Stimulated activated CD8-positive, alpha-beta memory T cell treated with anti-CD3 and anti-CD28 coated beads, Interleukin-2, amount 100 ng/mL, for 48 hours (primary cell): ENCODE measurements at places on chromosomes 1 and 21.

DNA sequence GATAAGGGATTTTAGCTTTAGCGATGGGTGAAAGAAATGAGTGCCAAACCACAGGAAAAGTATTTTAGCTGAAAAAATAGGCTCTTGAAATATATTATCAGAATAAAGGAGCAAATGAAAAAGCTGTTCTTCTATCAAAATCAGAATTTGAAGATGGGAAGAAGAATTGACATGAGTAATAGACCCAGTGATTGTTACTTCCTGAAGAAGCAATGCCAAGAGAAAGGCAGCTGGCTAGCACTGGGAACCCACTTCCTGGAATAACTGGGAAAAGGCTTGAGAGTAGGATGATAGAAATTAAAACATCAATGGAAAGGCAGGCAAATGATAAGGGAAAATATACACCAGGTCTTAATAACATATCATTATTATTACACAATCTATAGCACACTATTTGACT is 29.9 kb upstream of the LYPLAL1 start:
- DNase-seq = no peak

- DNase-seq = no peak
Measured at GRCh38 chr1:182726912-182727311, 42.5 kb upstream of the RGS8 start.

DNA sequence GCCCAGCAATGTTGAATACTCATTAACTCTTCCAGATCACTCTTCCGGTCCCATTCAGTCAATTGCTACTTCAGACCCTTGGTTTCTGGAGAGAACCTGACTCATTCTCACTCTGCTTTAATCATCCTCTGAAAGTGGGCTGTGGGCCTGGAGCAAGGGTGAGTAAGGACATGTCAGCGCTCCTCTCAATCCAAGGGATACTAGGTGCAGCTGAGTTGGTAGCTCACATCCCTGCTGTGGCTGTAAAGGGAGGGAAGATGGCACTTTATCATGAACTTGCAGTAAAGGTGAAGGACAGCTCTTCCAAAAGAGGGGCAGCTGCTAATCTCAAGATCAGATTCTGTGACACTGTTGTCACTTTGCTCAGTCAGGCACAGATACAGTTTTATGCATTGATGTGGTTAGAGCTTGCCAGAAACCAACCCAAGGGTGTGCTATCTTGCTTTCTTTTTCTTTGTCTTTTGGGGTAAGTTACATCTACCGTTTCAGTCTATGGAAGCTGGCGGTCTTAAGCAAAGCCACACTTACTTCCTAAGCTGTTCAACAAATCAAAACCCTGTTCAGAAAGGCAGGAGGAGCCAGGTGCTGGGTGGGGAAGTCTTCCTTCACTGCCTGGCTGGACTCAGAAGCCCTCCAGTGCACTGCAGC is 26.5 kb upstream of the NTPCR start:
- DNase-seq = peak; percentile 19

DNA sequence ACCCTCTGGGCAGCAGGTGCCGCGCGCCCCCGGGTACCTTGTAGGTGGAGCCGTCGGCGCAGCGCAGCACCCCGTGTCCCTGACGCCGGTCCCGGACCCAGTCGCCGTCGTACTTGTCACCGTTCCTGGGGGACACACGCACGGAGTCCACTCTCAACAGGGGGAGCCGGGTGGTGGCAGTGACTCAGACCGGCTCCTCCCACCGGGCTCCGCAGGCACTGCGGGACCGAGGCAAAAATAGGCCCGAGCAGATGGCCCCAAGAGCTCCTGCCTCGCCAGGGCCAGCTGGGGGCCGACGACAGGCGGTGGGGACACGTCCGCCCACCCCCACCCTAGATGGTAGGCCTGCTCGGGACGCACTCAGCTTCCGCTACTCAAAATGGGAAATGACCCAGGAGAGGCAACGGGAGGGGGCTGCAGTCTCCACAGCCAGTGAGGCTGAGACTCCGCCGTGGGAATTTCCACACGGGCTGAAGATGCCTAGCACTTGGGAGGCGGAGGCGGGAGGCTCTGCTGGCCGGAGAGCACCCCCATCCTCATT is 6.3 kb downstream of the MORN1 start:
- DNase-seq = no peak

GRCh38 chr1:26580116-26580515 is 50.6 kb downstream of the RPS6KA1 start:
- no peak for DNase-seq

GRCh38 chr1:151290709-151291303 is 8.7 kb downstream of the ZNF687 start:
- no peak for DNase-seq
